ENCODE measurements at places on chromosomes 6 and 20.

DNA sequence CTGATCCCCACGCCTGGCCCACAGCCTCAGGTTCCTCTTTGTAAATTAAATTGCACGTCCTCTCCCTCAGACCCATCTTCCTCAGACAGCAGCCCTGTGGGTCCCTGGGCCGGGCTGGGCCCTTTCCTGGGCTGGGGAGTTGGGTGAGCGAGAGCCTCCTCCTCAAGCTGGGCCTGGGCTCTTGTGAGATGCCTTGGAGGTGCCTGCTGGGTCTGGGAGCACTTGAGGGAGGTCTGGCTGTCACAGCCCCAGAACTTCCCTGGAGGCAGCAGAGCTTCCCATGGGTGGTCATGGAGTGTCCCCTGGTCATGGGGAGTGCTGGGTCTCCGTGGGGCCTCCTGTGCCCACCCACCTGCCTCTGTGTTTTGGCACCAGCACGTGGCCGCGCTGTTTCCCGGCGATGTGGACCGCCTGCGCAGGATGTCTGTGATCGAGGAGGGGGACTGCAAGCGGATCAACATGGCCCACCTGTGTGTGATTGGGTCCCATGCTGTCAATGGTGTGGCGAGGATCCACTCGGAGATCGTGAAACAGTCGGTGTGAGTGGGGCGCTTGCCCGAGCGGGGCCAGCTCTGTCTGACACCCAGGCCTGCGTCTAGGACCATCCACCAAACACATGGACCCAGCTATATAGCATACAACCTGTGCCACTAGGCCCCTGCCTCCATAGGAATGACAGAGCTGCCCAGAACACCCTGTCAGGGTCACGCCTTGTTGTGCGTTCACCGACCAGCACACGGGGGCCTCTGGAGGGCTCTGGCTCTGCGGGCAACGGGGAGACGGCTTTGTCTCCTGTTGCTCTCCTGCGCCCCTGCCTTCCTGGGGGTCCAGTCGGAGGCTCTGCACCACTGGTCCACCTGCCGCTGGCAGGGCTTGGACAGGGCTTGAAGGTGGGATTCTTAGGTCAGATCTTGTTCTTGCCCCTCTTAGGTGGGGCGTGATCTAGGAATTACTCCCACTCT is 33.0 kb downstream of the PYGB start:
- DNase-seq, result no peak

- no peak for DNase-seq
Observed at GRCh38 chr6:99613705-99614429, 7.2 kb downstream of the PRDM13 start.

GRCh38 chr6:142318714-142319113 is 16.9 kb downstream of the ADGRG6 start:
- no peak for DNase-seq

GRCh38 chr6:15305496-15305895 is 59.6 kb downstream of the JARID2 start:
- no peak for DNase-seq

GRCh38 chr20:47358039-47358671 is 1.7 kb upstream of the ZMYND8 start:
- DNase-seq, result no peak

DNA sequence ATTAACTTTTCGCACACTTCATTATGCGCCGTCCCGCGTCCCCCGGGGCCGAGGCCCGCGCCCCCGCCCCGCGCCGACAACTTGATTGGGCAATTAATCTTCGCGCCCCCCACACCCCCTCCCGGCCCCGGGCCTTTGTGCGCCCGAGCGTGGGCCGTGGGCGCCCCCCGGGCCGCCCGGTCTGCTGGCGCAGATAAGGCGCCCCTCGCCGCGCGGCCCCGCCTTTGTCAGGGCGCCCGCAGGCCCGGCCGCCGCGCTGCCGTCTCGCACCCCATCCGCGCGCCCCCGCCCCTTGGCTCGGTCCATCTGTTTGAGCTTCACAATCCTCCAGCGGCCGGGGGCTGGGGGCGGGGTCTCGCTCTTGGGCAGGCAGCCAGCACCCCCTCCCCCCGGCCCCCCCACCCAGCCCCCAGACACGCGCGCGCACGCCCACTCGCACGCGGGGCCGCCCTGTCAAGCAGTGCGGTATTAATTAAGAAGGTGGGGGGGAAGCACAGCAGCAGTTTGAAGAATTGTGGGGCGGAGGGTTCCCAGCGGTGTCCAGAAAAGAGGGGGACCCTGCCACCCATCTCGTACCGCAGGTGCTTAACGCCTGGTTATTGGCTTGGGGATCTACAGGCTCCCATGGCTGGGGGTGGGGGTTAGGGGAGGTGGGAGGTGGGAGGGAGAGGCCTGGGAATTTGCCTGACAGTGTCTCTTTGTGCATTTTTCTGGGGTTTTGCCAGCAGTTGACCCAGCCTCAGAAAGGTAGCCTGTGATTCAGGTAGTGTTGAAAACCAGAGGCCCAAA is 34.6 kb upstream of the SCRT2 start:
- DNase-seq, result no peak

DNA sequence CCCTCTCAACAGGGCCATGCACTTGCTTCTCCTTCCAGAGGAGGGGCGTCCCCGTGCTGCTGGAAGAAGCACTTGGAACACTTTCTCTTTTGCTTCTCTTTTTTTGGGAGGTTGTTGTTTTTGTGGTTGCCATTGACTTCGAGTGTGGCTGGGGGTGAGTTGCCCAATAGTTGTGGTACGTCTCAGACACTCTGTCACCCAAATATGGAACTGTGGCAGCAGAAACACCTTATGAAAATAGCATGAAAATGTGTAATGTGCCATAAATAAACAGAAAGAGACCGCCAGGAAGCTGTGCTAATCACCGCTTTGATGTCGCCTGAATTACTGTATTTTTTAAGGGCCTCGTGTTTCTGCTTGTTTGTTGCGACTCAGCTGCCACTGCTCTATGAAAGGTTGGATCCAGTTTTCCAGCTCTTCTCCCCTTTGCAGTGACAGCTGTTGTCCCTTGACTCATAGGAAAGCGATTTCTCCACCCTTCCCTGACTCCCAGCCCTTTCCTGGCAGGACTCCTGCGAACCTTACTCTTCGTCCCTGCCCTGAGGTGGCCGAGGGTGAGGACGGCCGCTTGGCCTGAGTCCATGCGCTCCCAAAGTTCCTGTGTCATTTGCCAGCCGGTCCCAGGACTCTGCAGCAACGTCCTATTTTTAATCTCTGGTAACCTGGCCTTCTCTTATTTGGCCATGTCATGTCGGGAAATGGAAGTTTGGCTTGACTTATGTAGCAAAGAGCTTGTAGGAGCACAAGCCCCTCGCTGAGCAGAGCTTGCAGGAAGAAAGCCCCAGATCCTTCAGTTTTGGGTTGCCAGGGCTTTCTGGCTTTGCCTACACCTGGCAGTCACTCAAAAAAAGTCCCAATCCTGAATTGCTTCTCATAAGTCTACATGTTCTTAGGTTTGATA is 694.6 kb downstream of the QKI start:
- no peak for DNase-seq

- no peak for DNase-seq
Observed at GRCh38 chr6:111844921-111845320, 28.3 kb downstream of the FYN start.

- DNase-seq, result no peak
Observed at GRCh38 chr6:14386668-14387067, 269.1 kb downstream of the CD83 start.

GRCh38 chr6:167501831-167502385 is 177.0 kb downstream of the TTLL2 start:
- DNase-seq, result no peak

- DNase-seq, result no peak
Observed at GRCh38 chr6:150006961-150007464, 18.3 kb downstream of the RAET1L start.

- DNase-seq, result no peak
Observed at GRCh38 chr6:53310771-53311585, 37.8 kb downstream of the ELOVL5 start.

GRCh38 chr20:61814726-61815125 is 251.0 kb downstream of the TAF4 start:
- DNase-seq, result no peak

DNA sequence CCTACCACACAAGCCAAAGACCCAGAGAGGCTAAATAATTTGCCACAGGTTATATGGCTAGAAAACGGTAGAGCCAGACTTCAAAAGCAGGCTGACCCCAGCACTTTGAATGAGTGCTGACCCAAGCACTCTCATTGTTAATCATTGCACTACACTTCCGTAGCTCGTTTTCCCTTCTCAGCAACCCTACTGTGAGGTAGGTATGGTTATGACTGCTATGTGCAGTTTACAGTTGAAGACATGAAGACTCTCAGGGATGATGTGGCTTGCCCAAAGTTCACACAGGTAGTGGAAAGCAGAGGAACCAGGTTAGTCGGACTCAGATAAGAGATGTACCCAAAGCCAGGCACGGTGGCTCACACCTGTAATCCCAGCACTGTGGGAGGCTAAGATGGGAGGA is 33.5 kb upstream of the RIMS4 start:
- DNase-seq, result no peak

DNA sequence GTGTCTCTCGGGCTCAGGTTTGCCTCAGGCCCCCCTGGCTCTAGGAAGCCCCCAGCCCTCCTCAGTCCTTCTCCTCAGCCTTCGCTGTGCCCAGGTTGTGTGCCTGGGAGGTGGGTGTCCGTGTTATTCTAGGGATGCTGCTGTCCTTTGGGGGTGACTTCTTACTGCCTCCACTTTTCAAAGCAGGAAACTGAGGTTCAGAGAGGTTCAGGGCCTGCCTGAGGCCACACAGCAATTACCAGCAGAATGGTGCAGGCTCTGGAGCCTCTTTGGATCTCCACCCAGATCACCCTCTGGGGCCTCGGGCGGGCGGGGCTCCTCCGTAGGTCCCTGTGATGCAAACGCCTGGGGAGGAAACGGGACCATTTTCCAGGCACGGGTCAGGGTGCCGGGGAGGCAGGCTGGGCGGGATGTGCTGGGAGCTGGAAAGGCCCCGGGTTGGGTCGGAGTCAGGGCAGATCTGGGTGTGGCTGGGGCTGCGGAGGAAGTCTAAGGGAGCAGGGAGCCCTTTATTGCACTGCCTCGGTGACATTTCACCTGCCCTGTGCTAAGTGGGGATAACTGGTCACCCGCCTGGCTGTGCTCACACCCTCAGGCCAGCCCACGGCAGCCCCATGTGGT is 23.2 kb downstream of the GATA5 start:
- no peak for DNase-seq

DNA sequence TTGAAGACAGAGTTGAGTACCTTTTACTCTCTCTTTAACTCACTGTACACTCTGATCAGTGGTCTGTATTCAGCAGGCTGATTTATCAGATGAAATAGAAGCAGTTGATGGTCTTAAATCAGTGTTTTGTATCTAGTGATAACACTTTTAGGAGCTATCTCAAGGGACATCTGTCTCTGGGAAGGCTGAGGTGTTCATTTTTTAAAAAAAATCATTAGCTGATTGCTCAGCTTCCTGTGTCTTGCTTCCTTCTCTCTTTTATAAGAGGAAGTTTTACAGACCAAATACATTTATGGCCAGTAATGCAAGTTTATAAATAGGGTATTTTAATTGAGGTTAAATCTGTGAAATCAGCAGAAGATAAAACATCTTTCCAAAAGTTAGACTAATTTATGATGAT is 12.0 kb upstream of the CCDC170 start:
- no peak for DNase-seq

- DNase-seq, result no peak
Observed at GRCh38 chr6:6695625-6696276, 107.2 kb downstream of the LY86 start.

GRCh38 chr20:45218636-45219035 is 2.5 kb upstream of the SEMG2 start:
- DNase-seq, result no peak

DNA sequence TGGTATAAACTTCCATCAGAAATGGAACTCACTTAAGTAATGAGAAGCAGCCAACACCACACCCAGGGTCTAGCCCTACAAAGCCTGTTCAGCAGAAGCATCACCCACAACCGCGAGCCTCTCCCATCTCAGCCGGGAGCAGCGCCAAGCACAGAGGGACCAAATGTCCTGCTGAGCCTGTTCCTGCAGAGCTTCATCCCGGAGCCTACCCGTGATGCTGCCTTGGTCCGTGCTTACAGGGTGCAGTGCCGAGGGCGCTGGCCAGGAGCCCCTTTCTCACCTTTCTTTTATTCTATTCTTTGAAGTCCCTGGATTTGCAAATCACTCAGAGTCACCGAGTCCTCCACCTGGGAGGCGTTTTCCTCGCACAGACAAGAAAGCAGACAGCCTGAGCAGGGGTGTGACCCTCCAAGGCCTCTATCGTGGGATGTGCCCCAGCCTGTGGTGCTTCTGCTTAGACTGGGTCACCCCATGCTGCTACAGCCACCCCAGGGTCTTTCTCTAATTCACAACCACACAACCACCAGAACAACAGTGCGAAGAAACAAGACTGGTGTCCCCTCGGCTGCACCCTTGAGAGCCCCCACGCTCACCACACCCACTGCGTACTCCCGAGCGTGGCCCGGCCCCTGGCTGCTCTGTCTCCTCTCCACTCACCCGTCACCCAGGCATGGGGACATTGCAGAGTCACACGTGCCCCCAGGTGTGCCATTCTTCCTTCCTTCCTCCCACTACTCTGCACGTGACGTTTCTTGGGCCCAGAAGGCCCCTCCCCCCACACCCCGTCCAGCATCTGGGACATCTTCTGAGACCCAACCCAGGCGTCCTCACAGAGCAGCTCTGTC is 92.2 kb upstream of the MPC1 start:
- DNase-seq, result no peak

DNA sequence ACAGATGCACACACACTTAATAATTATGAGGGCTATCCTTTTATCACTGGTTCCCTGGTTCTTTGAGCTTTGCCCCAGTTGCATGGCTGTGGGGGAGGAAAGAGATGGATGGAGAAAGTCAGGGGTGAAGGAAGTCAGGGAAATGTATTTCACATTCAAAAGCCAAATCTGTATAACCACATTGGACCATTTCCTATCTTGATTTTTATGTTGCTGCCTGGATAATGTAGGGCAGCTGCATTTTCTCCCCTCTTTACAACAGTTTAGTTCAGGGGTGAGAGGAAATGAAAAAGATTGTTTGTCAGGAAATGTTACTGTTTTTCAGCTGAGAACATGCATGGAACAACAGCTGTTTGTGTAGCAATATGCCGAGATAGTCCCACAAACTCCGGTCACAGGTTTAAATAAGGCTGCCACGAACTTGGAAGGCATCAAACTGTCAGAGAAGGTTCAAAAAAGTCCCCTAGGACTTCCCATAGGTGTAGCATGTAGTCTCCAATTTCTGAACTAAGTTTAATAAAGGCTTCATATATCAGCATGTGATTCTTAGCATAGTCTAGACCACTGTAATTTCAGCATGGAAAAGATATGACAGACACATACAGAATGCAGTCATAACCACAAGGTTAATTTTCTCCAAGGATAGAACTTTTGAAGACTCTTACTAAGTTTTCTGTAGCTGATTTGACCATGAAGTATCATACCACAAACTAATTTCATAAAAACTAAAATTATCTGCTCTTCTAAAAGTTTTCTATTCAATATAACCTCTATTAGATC is 82.1 kb upstream of the COL21A1 start:
- DNase-seq, result no peak

GRCh38 chr6:74312081-74312480 is 616.1 kb downstream of the CD109 start:
- no peak for DNase-seq

GRCh38 chr6:111653979-111654378 is 48.3 kb upstream of the TRAF3IP2 start:
- no peak for DNase-seq
